ENCODE measurements at places on chromosomes 12 and 14.

- DNase-seq, result no peak
Measured at GRCh38 chr14:51518711-51519110, 133.0 kb upstream of the FRMD6 start.

GRCh38 chr12:49537752-49538509 is 899 bp upstream of the KCNH3 start:
- DNase-seq, result no peak

DNA sequence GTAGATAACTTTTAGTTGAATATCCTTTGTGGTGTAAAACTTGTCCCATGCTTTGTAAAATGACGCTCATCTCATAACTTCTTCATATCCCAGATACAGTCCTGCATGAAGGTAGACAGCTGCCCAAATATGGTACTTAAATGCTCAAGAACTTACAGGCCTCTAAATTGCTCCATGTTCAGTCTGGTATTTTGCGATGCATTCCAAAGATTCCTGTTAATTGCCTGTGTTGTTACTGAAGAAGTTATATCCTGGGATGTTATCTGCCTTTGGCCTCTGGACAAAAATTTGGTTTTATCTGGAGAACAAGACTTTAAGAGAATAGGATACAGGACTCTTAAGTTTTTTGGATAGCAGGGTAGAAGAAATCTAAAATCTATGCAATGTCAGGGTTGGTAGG is 473.0 kb downstream of the PCNX1 start:
- no peak for DNase-seq

- no peak for DNase-seq
Measured at GRCh38 chr12:93080452-93080851, 151.4 kb upstream of the EEA1 start.

DNA sequence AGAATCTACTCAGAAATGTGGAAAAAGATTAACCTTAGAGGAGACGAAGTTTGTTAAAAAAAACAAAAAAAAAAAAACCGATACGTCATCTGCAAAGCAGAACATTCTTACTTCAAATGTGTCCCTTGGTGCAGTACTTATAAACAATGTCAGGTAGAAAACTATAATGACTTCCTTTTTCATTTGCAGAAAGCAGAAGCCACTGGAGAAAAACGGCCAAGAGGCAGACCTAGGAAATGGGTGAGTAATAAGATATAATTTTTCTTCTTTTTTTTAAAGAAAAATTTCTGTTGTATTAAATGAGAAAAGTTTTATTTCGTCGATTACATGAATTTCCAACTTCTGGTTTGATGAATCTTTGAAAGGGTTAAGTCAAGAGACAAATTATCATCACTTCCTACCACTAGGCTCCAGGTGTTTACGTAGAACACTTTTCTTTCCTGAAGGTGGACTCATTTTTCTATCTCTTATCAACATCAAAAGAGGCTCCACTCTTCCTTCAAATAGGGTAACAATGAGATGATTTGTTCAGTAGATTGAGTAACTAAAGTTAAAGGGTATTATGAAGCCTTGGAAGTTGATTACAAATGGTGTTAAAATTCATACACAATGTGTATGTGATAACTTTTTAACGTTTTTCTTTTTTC is 14.2 kb downstream of the HMGA2 start:
- DNase-seq, result no peak

- DNase-seq, result no peak
Measured at GRCh38 chr12:117863002-117863709, 105.6 kb downstream of the KSR2 start.

- DNase-seq, result no peak
Measured at GRCh38 chr12:21788089-21788983, 13.8 kb upstream of the KCNJ8 start.

All from midbrain (tissue), 1 donor.